ENCODE measurements at places on chromosomes 1 and 21.

- DNase-seq, result no peak
These were observed 108.6 kb downstream of the CASZ1 start for GRCh38 chr1:10687782-10688408.

DNA sequence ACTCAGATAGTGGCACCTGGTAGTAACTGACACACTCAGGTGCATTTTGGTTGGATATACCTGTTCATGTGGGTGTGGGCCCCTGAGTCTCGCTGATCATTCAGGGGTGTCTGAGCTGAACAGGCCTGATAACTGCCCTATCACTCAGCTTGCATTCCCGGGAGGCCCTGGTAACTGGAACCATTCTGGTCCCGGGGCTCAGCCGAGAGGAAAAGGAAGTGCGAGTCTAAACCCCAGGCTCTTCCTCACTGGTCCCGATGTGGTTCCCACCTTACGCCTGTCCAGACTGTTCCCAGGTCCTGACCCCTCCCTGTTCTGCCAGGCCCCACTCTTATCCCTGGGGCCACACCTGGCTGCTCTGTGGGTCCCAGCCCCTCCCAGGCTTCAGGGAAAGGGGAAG is 11.7 kb upstream of the CDK18 start:
- DNase-seq, result no peak

- peak; percentile 43 for DNase-seq
These were observed 1.2 kb downstream of the PIK3C2B start for GRCh38 chr1:204493145-204493983.

DNA sequence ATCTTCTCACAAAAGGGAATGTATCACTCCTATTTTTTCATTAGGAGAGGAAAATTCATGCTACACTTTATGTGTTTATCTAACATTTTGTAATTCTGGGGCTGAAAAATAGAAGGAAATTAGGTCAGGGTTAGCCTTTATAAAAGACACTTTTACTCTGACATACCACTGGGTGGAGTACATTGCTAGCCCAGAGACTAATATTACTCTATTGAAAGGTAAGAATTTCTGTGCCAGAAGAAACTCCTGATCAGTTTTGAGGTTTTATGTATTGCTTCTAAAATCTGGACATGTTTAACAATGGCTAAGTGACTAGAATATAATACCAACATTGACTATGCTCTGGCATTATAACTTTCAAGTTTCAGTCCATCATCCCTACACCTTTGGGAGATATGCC is 724.6 kb downstream of the USP25 start:
- DNase-seq, result no peak

- DNase-seq, result no peak
These were observed 759 bp downstream of the GPR157 start for GRCh38 chr1:9128166-9128519.

DNA sequence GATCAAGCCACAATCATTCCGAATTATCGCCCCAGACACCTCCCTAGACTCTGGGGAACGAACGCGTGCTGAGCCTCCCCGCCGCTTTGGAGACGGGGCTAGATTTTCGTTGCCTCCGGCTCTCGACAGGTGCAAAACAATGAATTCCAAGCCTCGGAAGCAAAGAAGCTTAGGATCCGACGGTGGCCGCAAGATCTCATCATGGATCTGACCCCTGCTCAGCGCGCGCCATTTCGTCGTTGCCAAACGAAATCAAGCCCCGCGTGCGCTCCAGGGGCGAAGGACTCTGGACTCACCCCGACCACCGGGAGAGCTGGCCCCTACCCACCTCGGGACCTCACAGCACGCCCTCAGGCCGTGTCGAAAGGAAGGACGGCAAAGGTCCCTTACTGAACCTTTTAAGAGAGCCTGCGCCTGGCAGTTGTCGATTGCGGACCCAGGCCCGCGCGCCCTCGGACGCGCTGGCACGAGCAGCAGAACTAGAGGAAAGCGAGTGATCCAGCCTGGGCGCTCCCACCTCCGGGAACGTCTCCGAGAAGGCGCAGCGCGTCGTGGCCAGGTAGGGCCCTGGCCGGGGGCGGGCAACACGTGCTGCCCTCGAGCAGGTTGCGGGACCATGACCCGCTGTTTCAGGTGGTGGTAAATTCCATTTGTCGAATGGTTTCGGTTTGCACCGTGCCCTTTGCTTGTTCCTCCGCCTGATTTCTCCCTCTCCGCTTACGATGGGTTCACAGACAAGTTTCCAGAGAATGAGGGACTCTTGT is 1.6 kb upstream of the RUNX3 start:
- DNase-seq, result no peak

GRCh38 chr1:150151291-150152181 is 1.8 kb downstream of the PLEKHO1 start:
- DNase-seq, result no peak

GRCh38 chr1:8693107-8693506 is 124.3 kb downstream of the RERE start:
- DNase-seq, result no peak

DNA sequence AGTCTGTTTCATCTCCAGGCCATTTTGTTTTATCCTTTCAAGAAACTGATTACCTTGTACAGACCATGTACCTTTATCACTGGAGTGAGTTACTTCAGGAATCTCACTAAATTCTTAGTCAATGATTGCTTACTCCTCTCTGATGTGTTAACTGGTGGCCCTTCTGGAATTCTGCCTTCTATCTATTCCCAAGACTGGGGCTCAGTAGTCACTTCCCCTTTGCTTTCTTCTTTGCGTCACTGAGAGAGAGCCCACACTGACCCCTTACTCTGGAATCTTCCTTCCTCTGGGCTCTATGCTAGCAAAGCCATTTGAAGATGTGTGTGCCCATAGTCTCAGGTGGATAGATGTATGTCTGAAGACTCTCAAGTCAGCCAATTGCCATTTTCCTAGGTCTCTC is 34.6 kb downstream of the XCL2 start:
- DNase-seq, result no peak

DNA sequence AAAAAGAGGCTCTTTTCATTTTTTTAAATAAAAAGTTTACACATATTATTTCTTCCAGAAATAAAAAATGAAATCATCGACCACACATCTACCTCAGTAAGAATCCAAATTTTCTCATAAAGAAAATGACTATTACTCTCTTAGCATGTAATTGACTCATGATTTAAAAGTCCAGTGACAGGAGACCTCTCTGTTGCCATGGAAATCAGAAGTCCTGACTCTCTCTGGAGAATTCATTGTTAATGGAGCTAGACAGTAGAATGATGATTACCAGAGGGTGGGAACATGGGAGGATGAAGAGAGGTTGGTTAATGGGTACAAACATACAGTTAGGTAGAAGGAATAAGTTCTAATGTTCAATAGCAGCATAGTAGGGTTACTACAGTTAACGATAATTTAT is 5.0 kb upstream of the CLCA4 start:
- no peak for DNase-seq

- no peak for DNase-seq
These were observed 164.7 kb upstream of the RGS18 start for GRCh38 chr1:191993549-191993948.

DNA sequence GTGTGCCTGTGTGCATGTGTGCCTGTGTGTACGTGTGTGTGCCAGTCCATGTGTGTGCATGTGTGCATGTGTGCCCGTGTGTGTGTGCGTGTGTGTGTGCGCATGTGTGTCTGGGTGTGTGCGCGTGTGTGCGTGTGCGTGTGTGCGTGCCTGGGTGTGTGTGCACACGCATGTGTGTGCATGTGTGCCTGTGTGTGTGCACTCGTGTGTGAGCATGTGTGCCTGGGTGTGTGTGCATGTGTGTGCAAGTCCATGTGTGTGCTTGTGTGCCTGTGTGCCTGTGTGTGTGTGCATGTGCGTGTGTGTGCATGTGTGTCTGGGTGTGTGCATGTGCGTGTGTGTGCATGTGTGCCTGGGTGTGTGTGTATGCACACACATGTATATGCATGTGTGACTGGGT is 28.7 kb upstream of the COL6A2 start:
- DNase-seq, result no peak

GRCh38 chr1:169595764-169596711 is 9.8 kb upstream of the F5 start:
- DNase-seq, result no peak

DNA sequence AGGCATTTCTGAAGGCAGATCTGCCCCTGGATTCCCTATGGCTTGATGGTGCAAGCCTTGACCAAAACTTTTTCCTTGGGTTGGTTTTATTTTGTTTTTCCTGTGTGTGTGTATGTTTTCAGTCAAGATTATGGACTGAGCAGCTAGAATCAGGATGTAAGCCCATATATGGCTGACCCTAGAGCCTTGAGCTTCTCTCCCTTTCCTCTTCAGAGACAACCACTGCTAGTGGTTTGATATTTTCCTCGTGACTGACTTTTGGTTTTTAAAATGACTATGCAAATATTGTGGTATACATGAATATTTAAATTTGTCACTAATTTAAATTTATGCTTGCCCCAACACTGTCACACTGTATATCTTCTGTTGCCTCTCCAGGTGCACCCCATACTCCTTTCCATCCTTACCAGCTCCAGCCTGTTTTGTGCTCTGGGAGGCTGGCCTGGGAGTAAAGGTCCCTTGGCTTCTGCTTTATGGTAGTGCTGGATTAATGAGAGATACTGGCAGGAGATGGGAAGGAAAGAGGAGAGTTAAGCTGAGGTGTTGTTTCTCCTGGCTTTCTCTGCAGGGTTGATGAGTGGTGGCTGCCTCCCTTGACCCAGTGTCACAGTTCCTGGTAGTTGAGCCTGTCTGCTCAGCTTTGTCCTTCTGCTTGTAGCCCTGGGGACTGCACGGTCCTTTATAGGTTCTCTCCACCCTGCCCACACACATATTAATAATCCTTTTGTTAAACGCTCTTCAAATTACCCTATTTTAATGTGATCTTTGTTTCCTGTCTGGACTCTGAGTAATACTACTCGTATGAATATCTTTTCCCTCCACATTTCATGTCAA is 44.4 kb downstream of the RWDD3 start:
- no peak for DNase-seq

- DNase-seq, result peak; percentile 29
These were observed 8.9 kb upstream of the CMPK1 start for GRCh38 chr1:47324682-47325081.

DNA sequence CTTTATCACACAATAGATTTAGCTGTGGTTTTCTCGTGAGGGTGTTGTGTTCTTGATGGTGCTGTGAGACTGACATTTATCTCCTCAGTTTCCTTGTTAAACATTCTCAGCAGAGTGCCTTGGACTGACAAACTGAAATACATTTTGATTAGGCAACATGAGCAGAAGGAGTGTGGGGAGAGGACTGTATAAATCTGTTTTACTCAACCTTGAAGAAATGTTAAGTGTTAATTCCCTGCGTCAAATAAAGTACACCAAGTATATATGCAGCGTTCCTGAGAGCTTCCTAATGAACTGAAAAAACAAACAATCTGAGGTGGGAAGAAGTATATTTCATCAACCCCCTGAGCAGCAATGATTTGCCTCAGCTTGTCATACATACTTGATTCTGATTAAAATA is 540.3 kb upstream of the B3GALT2 start:
- no peak for DNase-seq

- DNase-seq, result no peak
These were observed 1583.3 kb downstream of the MRPL39 start for GRCh38 chr21:24023936-24024335.

DNA sequence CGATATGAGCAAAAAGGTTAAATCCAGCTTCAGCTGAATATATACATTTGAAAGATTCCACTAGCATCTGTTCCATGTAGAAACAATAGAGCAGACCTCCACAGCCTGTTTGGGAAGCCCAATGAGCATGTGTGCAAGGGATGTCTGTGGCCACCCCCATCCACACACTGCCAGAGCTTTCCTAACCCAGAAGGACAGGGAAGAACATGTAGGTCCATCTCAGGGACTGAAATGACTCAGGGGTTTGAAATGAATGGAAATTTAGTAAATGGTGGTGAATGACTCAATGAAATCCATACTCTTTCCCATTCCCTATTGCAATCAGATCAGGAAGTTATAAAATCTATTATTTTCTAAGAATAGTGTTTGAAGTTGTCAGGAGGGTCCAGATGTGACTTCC is 397.2 kb downstream of the DUSP10 start:
- no peak for DNase-seq

DNA sequence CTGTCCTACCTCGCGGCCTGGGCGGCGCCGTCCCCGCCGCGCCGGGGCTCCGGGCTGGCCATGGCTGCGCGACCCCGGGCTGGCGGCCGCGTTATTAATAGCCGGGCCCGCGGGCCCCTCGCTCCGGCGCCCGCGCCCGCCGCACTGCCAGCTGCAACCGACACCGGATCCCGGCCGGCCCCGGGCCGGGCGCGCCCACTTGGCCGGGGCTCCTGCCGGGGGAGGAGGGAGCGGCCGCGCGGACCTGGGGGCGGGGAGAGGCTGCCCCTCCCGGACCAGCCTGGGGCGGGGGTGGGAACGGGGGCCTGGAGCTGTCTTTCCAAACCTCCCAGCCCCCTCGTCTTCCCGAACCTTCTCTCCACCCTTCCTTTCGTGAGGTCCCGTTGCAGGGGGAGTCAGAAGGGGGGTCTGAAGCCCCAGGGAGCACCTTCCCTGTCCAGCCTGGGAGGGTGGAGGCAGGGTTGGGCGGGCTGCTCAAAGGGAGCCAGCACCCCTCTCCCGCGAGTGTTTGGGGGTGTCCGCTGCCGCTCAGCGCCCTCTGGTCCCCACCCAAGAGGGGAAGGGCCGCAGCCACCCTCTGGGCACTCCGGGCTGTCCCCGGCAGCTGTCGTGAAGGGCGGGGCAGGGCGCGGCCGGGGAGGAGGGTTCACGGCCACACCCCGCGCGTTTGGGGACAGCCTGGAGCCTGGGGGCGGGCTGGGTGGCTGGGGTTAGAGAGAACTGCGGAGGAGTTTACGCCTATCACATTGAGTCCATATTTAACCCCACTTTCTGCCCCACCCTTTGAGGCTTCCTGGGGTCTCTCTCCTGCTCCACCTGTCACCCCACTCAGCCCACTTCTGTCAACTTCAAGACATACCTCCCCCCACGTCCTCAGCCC is at the start of gene SYNC:
Gene SYNC, minus strand, starts transcription at position 172 of the 880 bp plus-strand sequence. Its CDS starts 110 bp downstream, at position 62.
- no peak for DNase-seq

DNA sequence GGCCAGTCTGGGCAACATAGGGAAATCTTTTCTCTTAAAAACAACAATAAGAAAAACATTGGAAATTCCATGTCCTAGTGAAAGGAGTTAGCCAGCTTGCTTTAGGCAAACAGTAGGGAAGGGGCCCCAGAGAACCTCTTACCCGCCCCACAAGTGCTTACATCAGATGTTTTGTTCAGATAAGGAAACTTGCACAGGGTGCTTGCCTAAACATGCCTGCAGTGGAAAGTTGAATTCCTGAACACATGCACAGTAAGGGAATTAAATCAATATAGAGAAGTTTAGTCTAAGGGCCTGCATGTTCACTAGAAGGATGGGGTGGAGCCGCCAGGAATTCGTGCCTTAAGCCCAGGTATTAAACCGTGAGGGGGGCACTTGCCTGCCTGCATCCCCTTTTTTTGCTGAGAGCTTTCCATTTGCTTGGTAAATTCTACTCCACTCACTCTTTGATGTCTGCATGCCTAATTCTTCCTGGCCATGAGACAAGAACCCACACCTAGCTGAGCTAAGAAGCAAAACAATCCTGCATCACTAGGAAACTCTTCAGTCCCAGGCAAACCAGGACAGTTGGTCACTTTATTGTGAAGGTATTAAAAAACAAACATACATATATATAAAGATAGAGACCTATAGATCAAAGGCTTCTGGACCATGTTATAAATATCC is 499.0 kb downstream of the SIPA1L2 start:
- no peak for DNase-seq

Data from NCI-H2029 (cell line).